NCI-H1417 treated with DMSO at 0.1 percent for 48 hours (cell line): ENCODE measurements at places on chromosomes 5 and 9.

DNA sequence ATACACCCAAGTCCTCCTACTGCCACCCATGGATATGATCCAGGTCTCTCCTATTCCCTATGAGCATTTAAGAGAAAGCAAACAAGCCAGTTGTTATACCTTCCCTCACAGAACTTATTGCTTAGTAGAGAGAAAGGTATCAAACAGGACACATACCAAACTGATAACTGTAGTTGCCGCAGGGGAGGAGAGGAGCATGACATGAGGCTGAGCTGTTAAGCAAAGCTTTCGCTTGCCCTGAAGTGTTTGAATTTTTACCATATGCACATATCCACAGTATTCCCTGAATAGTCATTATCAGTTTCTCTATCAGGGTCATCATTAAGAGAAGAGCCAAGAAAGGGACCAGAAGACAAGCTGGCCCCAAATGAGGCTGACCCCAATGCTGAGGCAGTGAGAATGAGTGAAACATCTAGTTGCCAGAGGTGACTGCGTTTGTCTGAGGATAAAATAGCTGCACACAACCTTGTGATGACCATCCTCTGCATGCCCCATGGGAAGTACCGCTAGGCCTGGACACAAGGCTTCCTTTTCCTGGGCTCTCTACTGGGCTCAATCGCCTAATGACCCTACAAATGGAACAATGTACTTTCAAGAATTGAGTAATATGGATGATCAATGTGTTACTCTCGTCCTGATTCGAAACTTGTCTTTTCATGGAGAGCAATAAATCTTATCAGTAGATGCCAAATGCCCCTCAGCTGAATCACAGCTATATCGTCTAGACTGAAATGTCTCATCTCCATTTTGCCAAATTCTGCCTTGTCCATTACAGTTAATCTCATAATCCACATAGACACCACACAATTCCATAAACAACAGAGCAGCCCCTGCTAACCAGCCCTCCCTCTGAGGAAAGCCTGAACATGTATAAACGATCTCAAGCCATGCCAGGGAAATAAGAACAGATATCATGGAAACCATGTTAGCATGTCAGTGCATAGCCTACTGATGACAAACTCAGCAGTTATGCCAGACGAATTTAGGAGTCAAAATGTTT, 4.3 kb upstream of the IFNK start:
- no peak for DNase-seq

GRCh38 chr5:133054697-133055471, 3.1 kb downstream of the HSPA4 start:
- DNase-seq: no peak

DNA sequence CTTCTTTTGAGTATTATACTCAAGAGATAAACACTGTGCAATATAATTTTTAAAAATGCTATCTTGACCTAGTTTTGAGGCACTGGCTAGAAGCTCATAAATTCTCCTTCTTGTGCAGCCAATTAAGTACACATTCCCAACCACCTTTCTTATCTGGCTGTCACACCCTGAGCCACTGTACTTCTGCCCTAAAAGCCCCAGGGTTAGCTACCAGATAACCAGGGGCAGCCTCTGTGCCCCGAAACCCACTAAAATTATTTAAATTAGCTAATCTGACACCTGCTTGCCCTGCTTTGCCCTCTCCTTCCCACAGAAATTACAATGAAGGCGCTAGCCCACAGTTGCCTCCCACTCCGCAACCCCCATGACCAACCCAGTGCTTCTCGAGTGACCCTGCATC, 597.3 kb upstream of the TYRP1 start:
- DNase-seq: no peak

GRCh38 chr5:72110394-72111013, 3.2 kb downstream of the MAP1B start:
- no peak for DNase-seq

GRCh38 chr5:13809921-13810320, 134.6 kb downstream of the DNAH5 start:
- no peak for DNase-seq

- no peak for DNase-seq
These were observed 140.0 kb upstream of the RAD23B start for GRCh38 chr9:107142896-107143603.
